SW480 (cell line): ENCODE measurements at places on chromosomes 2 and 18.

DNA sequence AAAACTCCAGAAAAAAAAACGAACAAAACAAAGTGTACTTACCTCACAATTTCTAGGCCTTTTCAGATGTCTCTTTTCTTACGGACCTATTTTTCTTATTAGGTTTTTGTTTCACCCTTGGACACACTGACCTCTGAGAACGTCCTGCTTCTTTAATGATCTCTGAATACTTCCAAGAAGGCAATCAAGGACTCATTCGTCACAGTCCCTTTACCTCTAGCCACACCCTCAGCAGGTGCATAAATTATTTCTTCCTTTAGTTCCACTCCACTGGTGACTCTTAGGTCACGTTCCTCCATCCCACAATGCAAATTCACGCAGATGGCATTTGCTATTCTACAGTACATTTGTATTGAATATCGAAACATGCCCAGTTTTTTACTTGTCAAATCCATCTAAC lies 21.9 kb downstream of the PELI1 start:
- no peak for DNase-seq

DNA sequence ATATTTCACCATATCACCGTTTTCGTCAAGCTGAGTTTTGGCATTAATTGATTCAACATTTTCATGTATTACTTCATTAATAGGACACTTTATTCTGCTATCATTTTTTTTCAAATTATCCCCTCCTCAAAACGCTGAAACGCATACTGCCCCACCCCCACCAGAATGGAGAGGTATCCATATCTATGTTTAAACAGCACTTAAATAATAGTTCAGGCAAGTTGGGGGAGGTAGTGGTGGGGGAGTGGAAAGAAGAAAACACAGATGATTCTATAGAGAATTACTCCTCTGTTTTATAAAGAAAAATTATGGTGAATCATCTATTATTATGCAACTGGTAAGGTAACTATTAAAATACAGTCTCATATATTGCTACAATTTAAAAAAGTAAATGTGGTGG lies 314.4 kb upstream of the ZEB2 start:
- no peak for DNase-seq

DNA sequence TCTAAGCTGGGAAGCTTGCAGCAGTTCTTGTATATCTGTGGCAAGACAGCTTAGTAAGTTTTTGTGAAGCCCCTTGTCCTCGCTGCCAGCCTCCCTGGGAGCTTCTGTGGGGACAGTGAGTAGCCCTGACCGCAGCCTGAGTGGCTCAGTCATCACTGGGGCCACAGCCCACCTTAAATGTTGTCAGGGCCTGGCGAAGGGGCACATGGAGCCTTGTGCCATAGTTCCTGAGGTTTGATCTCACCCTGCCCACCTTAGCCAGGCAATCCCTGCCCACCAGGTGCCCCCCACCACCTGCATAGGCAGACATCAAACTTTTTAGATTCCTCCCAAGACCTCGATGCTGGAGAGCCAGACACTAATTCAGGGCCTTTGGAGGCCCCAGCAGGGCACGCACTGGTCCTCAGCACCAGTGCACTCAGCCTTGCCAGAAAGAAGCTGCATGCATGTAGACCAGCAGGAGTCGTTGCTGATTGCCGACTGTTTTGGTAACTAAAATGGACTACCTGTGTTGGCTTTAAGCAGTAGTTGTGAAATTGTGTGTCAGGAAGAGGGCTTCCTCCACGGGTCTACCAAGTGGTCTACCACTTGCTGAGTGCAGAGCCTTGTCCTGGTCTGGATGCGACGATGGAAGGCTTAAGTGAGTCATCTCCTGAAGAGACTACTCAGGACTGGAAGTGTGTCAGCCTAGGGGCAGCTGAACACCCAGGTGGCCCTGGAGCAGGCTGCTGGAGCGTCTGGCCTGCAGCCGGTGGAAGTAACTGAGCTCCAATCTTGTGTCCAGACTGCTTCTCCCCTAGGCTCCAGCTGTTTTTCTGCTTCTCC lies 233.1 kb downstream of the SEPTIN10 start:
- no peak for DNase-seq

DNA sequence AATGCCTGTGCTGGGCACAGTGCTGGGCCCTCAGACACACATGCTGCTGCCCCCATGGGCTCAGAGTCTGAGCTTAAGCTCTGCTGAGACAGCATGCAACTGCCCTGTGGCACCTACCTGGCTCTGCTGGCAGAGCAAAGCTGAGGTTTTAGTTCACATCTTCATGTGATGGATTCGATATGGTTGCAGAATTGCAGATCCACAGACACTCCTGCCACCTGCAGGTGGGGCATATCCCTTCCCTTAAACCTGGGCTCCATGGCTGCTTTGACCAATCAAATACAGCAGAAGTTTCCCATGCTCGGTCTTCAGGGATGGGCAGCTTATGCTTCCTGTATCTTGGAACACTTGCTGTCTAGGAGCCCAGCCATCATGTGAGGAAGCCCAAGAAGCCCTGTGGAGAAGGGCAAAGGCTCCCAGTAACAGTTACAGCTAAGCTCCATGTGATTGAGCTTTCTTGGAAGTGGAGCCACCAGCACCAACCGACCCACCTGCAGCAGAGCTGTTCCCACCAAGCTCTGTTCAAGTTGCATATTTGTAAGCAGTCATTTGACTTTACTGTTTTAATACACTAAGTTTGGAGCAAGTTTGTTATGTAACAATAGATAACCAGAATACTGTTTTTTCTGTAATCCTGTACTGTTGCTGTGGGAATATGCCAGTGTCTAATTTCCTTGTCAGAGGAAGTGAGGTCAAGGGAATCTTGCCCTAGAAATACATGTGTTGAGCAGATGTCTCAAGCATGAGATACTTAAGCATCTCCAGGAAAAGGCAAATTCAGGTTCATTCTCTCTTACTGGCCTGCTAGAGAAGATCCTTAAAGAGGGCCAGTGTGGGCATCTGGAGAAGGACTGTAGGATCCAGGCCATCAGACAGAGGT lies 79.3 kb downstream of the SH3RF3 start:
- DNase-seq: no peak

DNA sequence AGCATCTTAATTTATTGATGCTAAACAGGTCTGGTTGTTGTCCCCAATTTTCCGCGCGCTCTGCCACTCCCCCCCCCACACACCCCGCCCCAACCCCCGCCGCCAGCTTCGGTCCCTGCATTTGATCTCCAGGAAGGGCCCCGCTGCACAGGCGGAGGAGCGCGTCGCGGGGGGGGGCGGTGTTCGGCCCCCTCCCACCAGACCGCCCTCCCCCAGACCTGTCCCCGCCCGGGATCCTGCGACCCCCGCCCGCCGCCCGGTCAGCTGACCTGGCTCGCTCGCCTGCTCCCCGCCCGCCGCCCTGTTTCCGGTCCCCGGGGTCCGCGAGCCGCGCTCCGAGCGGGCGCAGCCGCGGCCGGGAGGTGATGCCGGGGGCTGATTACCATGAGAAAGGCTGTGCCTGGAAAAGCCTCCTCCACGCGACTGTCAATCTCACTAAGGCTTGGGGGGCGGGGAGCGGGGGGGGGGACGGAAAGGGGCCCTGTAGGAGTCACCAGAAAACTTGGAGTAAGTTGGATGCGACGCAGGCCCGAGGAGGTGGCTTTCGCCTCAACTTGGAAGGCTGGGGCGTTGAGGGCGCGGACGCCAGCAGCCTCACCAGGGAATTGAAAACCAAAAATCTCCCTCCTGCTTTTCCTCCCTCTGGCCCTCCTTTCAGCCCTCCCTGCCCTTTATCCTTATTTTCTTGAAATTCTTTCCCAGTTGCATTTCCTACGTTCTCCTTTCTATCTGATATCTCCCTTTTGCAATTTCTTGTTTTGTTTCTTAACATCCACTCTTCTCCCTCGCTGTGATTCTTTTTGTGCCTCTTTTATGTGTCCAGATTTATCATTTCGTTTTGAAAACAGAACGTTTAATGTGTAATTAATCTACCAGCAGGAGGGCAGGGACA lies 4.4 kb upstream of the ZEB2 start:
- no peak for DNase-seq

- no peak for DNase-seq
Observed at GRCh38 chr2:144539289-144539782, 19.4 kb upstream of the ZEB2 start.
